ENCODE measurements at places on chromosomes 3 and 15.

DNA sequence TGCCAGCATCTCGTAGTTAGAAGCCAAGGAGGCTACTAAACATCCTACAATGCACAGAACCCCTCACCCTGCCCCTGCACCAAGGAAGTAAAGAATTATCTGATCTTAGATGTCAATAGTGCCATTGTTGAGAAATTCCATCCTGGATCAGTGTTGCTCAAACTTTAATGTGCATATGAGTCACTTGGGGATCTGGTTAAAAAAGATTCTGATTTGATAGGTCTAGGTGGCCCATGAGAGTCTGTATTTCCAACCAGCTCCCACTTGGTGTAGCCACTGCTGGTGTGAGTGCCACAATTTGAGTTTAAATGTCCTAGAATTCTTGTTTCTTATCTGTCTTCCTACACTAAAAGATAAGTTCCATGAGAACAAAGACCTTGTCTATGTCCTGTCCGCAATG is 43.7 kb downstream of the TMEM45A start:
- no peak for DNase-seq

- DNase-seq = no peak
Observed at GRCh38 chr3:20637729-20638128, 451.7 kb upstream of the SGO1 start.

GRCh38 chr3:156548041-156548687 is 6.8 kb downstream of the SSR3 start:
- DNase-seq = no peak

- DNase-seq = no peak
Observed at GRCh38 chr3:118116991-118117390, 917.7 kb downstream of the IGSF11 start.

DNA sequence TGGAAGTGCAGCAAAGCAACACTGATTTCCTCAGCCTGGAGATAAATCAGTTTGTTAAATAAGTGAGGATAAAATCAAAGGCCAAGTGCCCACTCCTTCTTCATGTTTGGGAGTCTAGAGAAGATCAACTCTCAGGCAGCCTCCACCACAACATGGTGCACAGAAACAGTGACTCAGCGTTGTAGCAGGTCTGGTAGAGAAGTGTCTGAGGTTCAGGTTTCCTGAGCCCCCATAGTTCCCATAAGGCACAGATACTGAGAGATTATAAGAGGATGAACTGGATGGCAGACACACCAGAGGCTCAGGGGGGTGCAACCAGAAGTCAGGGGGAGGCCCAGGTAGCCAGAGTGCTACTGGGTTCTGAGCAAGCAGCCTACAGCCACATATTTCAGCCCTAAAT is 166.7 kb downstream of the FRMD5 start:
- no peak for DNase-seq

DNA sequence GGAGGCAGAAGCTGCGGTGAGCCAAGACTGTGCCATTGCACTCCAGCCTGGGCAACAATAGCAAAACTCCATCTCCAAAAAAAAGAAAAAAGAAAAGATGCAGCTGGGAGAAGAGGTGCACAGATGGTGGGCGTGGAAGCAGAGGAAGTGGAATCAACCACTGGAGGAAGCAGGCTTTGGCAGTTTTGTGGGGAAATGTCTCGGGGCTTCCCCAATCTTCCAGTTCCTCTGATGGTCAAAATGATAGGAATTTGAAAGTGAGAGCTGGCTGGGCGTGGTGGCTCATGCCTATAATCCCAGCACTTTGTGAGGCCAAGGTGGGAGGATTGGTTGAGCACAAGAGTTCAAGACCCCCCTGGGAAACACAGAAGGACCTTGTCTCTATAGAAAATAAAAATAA is 48.1 kb upstream of the SMAD3 start:
- no peak for DNase-seq
